ENCODE measurements at places on chromosomes 6 and 20.

GRCh38 chr6:26124781-26125685 is 37.8 kb downstream of the HFE start:
- no peak for DNase-seq

- DNase-seq: no peak
These were observed 71.1 kb downstream of the SLC22A23 start for GRCh38 chr6:3385660-3386151.

- DNase-seq: no peak
These were observed 82.8 kb downstream of the ZMYND8 start for GRCh38 chr20:47273591-47274235.

- DNase-seq: no peak
These were observed 44.3 kb downstream of the CTCFL start for GRCh38 chr20:57480444-57481160.

DNA sequence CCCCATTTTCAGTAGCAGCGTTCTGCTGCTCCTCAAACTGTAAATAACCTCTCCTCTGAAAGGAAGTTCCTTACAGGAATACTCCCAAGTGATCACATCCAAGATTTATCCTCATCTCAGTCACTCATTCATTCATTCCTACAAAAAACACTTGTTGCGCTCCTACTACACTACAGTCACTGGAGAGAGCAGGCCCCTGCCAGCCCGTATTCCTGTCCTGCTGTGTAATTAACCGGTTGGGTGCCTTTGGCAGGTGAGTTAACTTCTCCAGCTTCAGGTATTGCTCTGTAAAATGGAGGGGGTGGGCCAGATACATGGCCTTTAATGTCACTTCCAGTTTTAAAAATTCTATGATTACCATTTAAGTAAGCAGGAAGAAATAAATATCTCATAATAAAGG is 15.0 kb upstream of the ZBTB24 start:
- no peak for DNase-seq

DNA sequence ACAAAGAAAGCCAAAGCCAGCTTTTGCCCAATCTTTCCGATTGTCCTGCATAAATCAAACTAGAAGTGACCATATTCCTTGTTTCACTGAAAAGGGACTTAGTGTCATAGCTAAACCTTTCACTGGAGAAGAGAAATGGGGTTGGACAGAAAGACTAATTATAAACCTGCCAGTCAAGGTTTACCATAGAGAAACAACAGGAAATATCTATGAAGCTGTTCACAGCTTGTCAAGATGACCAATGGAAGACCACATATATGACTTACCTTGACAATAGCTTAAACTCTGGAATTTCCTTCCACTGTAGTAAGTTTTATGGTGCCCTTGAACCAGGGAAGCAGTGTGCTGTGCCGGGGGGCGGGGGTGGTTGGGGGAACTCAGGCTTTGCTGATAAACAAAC is 107.7 kb upstream of the PHACTR1 start:
- DNase-seq: no peak

DNA sequence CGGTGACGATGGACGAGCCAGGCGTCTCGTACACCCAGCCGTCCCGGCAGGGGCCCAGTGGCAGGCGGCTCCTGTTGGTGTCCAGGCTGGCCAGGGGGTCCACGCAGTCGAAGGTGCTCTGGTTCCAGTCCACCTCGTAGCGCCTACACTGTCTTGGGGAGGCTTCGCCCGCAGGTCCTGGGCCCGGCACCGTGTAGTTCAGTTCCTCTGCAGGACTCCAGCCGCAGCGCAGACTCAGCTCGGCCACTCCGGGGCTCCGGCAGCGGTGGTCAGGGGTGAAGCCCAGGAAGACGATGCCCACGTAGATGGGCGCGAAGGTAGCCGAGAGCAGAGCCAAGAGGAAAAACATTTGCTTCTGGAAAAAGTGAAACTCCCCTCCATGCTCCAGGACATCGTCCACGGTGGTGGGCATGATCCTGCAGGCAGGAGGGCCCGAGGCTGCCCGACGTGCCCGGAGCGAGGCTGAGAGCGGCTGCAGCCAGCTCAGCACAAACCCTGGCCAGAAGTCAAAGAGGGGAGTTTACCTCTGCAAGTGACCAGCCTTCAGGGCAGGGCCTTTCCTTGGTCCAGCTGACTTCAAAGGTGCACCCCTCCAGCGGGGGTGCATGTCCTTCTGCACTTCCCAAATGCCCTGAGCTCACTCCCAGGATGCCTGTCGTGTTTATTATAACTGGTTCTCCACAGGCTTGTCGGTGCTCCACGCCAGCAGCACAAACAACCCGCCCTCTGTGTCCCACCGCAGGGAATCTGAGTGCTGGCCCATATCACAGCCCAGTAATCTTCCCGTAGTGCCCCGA is at the start of gene SLC22A2:
Gene SLC22A2, minus strand, starts transcription at position 476 of the 797 bp plus-strand sequence. Its CDS starts 64 bp downstream, at position 412.
- DNase-seq: no peak

DNA sequence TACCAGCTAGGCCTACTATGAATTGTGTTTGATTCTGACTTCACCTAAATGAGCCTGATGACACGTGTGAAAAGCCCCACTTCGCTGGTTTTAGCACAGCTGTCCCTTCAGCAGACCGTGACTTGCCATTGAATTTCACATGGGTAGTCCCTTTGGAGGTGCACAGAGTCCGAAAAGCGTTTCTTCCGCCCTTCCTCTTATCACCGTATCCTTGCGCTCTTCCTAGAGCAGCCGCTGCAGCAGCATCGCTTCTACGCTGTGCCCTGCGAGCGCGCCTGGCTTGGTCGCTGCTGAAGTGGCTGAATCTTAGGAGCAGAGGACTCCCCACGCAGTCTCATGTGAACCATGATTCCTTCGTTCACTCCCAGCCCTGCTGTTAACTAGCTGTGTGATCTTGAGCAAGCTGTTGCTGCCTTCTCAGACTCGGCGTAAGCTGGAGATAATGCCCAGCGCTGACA is 127.0 kb downstream of the PACRG start:
- DNase-seq: no peak

DNA sequence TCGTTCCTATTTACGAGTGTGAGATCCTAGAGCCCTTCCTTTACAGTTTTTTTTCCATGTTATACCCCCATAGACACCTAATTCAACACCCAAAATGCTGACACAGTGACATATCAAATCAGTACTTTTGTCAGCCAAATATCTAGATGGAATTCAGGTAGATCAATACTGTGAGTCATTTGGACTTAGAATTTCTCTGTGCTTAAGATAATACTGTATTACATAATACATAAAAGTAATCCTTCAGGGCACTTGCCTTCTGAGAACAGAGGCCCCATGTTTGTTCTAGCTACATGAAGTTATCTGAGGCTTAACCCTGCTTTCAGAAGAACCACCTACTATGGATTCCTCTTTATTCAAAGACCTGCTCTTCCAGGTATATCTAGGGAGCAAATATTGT is 623.1 kb downstream of the PHF3 start:
- DNase-seq: no peak

GRCh38 chr20:50245498-50246366 is 55.1 kb downstream of the CEBPB start:
- DNase-seq: no peak

- DNase-seq: no peak
These were observed 135.7 kb downstream of the KIF13A start for GRCh38 chr6:17851720-17852161.

DNA sequence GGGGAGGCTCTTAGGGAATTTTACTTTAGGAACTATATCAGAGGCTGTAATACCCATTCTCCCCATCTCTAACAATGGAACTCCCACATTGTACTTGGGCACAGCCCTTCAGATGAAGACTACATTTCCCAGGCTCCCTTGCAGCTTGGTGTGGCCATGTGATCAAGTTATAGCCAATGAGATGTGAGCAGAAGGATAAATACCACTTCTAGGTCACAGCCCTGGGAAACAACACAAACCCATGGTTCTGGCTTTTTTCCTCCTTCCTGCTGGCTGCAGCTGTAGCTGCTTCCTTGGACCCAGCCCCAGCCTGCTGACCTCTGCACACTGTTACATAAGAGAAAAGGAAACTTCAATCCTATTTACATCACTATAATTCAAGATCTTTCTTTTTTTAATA is 445.9 kb upstream of the JARID2 start:
- DNase-seq: peak; percentile 18

DNA sequence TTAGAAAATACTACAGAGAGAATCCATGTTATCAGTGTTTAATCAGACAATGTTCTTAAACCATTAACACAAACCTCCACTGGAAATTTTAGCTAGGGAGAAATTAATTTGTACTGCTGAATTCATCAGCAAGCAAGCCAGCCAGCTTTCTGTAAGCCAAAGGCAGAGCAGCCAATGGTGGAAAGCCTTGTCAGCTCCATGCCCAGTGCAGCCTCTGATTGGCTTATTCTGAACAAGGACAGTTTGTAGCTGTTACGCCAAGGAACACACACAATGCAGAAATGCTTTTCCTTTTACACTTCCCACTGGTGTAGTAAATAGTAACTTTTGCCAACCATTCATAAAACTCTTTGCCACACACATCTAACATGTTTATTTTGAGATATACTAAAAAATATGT is 265.0 kb downstream of the TENT5A start:
- no peak for DNase-seq
